ENCODE measurements at places on chromosomes 6 and 20.

GRCh38 chr6:22435151-22435550 lies 134.2 kb upstream of the HDGFL1 start:
- no peak for DNase-seq

DNA sequence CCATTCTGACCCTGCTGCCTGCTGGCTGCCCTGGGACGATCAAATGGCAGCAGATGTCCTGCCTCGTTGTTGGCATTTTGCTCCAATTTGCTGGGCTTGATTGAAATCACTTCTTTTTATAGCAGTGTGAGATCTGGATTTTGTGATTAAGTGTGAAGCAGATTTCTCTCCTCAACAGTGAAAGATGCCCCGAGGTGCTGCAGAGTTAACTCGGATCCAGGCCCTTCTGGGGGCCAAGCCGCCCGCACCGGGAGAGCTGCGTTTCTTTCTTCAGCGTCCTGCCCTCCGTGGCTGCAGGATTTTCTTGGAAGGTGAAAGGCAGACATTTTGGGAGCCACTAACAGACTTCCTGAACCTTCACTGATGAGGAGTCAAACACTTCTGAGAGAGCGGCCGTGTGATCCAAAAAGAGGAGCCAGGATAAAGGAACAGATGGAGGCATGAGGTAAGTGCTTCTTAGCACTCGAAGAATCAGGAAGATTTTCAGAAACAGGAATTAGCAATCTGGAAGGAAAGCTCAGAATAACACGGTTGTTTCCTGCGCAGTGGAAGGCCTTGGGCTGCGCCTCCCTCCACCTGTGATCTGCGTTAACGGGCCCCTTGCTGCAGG lies 139.5 kb upstream of the AFDN start:
- no peak for DNase-seq

DNA sequence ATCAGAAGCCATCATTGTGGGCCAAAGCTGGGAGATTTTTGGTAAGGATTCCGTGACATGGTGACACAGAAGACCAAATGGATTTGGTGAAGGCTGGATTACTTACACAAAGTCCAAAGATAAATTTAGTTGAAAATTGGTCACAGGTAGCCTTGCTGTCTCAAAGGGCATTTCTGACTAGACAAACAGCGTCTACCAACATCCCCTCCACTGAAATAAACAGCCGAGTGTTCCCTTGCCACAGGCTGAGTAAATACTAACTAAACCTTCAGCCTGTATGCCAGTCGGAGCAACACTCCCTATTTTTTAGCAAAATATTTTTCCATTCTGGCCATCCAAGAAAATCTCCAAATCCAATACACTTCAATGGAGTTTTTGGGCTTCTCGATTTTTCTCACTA lies 279.9 kb upstream of the CITED2 start:
- DNase-seq = no peak

DNA sequence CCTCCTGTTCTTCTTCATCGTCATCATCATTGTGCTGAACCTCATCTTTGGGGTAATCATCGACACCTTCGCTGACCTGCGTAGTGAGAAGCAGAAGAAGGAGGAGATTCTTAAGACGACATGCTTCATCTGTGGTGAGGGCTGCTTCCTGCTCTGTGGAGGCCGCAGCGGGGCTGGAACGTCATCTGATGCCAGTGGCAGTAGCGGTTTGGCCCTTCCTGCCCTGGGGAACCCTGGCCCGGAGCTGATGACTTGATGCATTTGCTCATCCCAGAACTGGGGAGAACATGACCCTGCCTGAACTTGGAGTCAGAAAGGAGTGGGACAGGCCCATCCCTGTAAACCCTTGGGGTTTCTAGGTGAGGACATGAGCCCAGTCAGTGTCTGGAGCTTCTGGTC lies 18.7 kb downstream of the UQCC2 start:
- DNase-seq = peak; percentile 26

- no peak for DNase-seq
Observed at GRCh38 chr6:146767632-146768031, 168.9 kb downstream of the ADGB start.

DNA sequence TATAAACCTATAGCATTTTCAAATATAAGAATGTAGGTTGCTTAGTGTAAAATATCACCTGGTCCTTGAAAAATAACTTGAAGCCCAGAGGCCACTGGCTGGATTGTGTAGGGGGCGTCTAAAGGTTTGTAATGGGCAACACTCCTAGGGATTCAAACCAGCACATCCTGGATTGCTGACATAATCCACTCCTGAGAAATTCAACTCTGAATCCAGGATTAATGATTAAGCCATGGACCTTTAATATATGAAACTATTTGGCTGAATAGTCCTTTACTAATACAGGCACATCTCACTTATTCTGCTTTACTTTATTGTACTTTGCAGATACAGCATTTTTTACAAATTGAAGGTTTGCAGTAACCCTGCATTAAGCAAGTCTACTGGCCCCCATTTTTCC lies 160.8 kb downstream of the UBE3D start:
- no peak for DNase-seq

DNA sequence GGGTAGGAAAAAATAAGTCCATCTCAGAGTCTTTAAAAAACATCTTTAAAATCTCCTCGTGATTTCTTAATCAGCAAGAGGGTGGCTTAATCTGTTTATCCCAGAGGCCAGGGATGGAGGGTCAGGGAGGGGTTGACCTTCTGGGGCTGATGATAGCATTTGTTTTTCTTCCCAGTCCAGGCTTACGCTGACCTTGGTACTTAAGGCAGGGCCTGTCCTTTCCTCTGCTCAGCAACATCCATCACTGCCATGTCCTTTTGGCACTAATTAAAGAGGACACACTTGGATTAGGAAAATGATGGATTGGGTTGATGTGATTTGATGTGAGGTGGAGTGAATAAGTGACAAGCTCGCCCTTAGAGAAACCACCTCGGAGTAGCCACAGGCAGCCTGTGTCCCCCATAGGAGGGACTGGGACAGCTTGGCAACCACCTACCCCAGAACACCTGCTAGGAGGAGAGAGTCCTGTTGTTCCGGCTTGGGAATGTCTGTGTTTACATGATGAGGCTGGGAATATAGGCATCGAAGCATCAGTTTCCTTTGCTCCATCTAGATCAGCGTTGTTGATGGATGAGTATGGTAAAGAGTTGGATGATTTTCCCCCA lies 44.2 kb downstream of the PHACTR3 start:
- no peak for DNase-seq

Measured in fibroblast of mammary gland (primary cell).